Naive thymus-derived CD8-positive, alpha-beta T cell (primary cell): ENCODE measurements at places on chromosomes 1 and 21.
A peak's percentile ranks its signal among the peaks of the same experiment; 100 is the strongest.

GRCh38 chr1:21866707-21867043 is 54.6 kb downstream of the LDLRAD2 start:
- DNase-seq: no peak

- no peak for DNase-seq
Observed at GRCh38 chr1:75328691-75329090, 194.5 kb downstream of the LHX8 start.

GRCh38 chr1:161175771-161176453 is 1.4 kb downstream of the B4GALT3 start:
- no peak for DNase-seq

GRCh38 chr1:208851366-208851765 is 607.2 kb upstream of the PLXNA2 start:
- DNase-seq: no peak

DNA sequence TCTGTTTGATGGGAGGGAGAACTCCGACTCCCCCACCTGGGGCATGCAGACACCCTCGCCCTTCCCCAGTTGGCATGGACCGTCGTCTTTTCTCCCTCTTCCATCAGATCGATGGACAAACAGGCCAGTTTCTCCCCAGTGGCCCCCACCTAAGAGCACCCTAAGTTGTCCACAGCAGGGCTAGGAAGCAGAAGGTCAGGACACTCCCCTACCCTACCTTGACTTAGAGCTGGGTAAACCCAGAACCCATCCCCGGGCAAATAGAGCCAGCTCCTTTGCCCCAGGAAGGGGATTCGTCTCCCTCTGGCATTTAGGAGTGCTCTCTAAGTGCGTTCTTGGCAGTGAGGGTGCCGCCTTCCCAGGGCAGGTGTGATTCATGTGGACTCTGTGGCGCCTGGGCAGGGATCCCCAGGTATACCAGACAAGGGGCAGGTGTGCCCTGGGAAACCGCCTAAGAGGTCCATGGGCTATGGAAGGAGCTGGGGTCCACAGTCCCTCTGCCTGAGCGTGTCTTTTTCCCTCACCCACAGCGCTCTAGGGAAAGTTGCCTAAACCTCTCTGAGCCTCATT is 2.7 kb upstream of the RUNX3 start:
- no peak for DNase-seq

DNA sequence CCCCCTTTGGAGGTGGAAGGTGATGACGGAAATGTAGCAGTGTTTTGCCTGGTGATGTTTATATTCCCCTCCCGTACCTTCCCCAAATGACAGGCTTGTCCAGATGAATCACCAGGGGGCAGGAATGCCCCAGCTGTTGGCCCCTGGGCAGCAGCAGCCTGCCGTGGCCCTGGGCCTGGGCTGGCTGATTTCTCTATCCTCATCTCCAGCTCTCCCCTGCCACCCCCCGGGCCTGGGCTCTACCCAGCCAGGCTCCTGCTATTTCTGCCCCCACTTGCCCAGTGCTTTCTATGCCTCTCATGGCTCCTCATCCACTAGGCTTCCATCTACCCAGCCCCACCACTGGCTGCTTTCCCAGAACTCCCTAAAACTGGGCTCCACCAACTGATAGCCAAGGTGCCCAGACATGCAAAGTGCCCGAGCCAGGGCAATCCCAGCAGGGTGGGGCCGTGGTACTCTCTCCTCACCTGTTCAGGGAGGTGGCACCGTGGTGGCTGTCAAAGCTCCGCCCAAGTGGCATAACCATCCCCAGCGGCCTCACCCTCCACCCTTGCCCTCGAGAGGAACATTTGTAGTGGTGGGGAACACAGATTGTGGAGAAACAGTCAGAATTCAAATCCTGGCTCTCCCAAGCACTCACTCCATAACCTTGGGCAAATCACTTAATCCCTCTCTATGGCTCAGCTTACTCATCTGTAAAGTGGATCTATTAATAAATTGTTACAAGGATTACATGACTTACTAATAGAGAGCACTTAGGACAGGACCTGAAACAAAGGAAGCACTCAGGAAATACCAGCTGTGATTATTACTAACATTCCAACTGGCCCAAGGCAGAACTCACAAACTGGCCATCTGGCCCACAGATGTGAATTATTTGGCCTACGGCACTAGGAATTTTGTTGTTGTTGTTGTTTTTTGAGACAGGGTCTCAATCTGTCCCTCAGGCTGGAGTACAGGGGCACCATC is 12.8 kb upstream of the ECE1 start:
- no peak for DNase-seq

- no peak for DNase-seq
Observed at GRCh38 chr1:223820971-223821370, 24.8 kb downstream of the TP53BP2 start.

- DNase-seq: no peak
Observed at GRCh38 chr1:99407018-99407417, 142.7 kb downstream of the PLPPR4 start.

- no peak for DNase-seq
Observed at GRCh38 chr1:198132060-198132781, 24.6 kb upstream of the NEK7 start.

DNA sequence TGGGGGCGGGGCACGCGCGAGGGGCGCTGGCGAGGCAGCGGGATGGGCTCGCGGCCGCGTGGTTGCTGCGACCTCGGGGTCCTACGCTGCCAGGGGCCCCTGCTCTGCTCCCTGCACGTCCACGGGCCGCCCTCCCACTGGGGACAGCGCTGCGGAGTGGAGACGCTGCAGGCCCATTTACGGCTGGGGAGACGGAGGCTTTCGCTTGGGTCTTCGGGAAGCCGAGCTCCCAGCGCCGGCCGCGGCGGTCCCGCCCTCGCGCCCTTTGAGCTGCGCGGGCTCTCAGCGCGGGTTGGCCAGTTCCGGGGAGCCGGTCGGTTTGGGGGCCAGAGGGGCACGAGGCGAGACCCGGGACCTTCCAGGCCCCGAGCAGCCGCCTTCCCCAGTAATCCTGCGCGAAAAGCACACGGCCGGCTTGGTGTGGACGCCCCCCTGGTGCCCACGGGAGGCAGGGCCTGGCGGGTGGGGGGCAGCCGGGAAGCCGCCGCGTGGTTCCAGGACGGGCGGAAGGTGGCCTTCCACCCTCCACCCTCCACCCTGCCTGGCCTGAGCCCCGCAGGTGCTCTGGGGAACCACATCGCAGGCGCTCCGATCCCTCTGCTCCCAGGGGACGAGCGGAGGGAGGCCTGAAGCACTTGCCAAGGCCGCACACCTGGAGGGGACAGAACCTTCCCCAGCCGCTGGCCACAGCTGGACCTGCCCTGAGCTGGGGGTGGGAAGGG is 570 bp upstream of the PEX10 start:
- no peak for DNase-seq

DNA sequence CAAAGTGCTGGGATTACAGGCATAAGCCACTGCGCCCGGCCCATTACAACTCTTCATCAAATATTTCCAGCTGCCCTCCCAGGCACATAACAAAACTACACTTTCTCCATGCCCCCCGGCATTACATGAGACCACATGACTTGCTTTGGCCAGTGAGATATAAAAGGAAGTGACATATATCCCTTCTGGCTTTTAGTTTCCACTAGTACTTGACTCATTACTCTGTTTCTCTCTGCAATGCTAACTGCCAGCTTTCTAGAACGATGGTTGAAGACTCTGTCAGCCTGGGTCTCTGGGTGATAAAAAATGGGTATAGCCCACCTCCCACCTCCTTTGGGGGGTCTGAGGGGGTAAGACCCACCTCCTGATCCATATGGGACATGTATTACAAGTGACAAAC is 24.2 kb downstream of the ABL2 start:
- no peak for DNase-seq

GRCh38 chr1:97758541-97759057 is 162.2 kb downstream of the DPYD start:
- no peak for DNase-seq

DNA sequence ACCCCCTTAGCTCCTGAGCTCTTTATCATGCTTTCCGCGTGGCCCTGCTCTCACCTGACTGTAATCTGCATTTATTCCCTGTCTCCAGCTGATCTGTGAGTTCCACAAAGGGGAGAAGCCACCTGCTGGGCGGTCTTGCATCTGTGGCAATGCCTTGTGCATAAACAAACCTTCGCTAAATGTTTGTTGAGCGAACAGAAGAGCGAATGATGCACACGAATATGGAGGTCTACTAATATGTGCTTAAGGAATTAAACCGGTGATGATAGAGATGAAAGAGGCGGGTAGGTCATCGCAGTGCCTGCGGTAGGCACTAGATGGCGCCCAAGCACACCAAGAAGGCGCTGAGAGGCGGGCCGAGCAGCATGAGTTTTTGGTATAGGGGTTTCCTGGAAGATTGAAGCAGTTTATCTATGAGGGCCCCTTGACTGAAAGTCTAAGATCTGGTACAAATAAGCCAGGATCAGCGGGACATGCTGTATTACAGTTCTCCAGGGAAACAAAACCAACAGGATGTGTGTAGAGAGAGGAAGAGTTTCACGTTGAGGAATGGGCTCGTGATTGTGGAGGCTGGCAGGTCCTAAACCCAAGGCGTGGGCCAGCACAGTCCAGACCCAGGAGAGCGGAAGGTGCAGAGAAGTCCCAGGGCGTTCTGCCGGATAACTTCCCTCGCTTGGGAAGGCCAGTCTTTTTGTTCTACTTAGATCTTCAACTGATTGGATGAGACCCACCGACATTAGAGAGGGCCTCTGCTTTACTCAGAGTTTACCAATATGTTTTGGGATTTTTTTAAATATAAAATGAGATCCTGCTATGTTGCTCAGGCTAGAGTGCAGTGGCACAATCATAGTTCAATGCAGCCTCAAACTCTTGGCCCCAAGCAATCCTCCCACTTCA is 34.7 kb downstream of the TOMM20 start:
- DNase-seq: peak; percentile 75

DNA sequence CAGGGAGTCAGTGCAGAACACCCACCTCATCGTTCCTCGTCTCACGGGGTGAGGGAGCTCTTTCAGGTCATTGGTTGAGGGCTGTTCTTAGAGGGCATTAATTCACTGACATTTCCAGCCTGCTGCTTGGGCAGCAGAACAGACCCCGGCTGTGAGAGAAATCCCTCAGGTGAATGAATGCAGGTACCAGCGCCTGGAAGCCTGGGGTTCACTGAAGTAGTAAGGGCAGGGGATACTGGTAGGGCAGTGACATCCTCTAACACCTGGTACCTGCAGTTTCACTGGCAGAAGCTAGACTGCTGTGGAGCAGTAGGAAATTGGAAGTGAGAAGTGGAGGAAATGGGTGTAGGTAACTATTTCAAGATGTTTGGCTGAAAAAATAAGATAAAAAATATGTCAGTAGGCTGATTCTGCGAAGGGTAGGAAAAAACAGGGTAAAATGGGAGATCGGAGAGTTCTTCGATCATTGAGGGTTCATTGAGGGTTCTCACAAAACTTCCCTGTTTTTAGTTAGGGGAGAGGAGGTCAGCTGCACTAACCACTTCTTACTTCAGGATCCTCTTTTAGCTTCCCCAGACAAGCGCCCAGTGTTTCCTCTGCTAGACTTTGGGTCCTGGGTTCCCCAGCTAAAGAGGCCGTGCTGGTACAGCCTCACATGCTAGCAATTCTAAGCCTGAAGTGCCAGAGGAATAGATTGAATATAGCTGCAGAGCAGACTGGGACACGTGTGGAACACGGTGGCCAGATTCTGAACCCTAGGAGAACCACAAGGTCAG is 55.2 kb downstream of the RNF220 start:
- DNase-seq: no peak

GRCh38 chr21:15804247-15805005 is 74.6 kb downstream of the USP25 start:
- no peak for DNase-seq

DNA sequence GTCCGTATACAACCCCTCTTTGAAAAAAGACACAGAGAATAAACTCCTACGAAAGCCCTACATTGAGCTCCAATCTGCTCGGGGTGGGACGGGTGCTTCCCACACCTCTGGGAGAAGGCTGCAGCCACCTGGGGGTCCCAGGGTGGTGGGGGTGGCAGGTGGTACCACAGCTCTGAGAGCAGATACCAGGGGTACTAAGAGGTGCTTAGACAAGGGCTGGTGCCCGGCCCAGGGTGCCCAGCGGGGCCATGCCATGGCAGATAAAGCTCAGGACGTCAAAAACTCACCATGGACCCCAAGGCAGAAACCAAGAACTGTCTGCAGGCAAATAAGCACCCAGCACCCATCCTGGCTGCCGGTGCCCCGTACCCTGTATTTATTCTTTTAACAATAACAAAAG is 75.1 kb downstream of the SPSB1 start:
- DNase-seq: no peak

DNA sequence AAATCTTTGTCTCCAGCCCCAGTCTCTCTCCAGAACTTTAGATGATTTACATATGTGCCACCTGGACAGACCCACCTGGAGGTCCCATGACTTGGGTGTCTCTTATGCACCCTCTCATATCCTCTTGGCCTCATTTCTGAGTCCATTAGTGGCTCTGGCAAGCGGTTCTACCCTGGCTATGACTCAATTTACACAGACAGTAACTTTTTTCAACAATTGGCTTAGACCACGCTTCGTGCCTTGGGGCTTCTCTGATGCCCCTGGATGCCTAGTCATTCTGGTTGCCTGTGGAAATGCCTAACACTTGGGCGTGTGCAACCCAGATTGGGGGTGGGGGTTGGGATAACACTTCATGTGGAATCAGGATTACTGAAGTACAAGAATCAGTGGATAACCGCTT is 57.1 kb upstream of the GADD45A start:
- DNase-seq: no peak

DNA sequence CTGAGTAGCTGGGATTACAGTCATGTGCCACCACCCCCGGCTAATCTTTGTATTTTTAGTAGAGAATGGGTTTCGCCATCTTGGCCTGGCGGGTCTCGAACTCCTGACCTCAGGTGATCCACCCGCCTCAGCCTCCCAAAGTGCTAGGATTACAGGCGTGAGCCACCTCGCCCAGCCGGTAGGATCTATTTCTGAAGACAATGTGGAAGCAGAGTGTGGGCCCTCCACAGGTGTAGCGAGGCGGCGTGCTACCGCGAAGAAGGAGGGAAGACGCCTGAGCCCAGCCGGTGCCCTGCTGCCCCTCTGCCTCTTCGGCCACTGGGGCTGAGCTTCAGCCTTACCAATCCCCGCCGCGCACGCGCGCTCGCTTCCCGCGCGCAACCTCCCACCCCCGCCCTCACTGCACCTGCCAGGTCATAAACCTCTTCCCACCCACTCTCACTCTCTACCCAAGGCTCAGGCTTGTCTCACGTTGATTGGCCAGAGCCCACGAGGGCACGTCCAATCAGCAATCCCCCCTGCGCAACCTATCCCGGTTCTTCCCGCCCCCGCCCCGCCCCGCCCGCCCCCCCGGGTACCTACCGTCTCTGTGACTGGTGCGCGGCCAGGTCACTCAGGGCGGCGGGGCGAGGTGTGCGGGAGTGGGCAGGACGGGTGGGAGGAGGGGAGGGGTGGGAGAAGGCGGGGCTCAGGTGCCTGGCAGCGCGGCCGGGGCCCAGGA is 409 bp upstream of the HOOK1 start:
- DNase-seq: peak; percentile 77

GRCh38 chr21:46562472-46562871 is 42.4 kb downstream of the S100B start:
- DNase-seq: no peak
